Femur (tissue), 1 donor: ENCODE measurements at places on chromosomes 16 and 17.

- no peak for DNase-seq
These were observed 621.1 kb downstream of the CDH8 start for GRCh38 chr16:61415126-61415525.

- DNase-seq, result no peak
These were observed 158.9 kb upstream of the CACNG5 start for GRCh38 chr17:66675991-66676371.

DNA sequence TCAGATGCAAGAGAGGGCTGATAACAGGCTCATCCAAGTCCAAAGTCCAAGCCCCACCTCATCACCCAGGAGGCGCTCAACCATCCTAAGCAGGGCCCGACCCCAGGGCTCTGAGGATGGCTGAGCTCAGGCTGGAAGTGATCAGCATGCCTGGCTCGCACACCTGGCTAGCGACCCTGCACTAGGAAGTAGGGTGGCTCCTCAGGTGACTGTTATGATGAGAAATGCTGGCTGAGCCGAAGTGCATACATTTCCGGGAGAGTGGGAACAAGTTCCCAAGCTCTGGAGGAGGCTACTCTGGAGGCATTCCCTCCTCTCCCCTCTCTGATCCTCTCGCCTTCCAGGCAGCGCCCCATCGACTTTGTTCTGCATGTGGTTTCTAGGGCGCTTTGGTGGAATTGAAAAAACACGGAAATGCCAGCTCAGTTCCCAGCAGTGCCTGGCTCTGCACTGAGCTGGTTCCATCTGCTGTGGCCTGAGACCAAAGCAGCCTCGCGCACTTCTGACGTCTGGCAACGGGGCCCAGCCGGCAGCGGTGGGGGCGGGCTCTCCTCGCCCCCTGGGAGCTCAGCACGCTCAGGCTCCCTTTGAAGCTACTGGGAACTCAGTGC, 130.3 kb downstream of the IRF8 start:
- peak; percentile 83 for DNase-seq

DNA sequence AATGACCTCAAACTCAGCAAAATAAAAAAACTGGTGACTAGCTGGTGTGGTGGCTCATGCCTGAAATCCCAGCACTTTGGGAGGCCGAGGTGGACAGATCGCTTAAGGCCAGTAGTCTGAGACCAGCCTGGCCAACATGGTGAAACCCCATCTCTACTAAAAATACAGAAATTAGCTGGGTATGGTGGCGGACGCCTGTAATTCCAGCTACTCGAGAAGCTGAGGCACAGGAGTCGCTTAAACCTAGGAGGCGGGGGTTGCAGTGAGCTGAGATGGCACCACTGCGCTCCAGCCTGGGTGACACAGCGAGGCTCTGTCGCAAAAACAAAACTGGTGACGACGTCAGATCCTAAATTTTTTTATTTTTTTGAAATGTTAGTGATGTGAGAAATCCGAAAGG, 82.6 kb upstream of the TOB1 start:
- DNase-seq, result no peak

DNA sequence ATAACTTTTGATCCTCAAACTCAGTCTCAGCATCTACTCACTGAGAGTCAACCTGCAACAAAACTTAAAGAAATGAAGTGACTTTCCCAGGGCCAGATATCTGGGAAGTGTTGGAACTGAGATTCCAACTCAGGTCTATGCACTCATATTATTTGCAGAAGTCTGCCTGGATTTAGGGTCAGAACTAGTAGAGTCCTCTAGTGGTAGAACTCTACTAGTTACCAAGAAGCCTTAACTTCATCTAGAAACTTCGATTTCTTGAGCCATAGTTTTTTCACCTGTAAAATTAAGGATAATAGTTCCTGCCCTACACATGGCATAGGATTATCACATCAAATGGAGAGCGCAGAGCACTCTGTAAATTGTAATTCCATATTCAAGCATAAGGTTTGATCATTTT, 23.4 kb upstream of the KRT24 start:
- DNase-seq, result no peak

GRCh38 chr17:18314059-18314730, 599 bp downstream of the TOP3A start:
- DNase-seq, result no peak

DNA sequence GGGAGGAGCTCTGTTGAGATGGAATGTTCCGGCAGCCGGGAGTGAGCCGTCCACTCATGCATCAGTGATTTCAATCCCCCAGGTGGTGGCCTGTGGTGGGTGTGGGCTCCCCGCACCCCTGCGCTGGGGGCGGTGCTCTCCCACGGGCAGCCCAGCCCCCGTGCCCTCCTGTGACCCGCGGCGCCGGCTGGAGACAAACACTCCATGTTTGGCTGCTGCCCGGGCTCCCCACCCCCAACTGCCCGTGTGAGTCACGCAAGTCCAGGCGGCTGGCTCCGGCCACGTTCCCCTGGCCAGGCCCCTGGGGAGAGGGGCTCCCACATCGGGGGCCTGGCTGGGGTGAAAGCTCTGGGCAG, 29.4 kb downstream of the CACNA1H start:
- peak; percentile 51 for DNase-seq

- DNase-seq, result peak; percentile 78
These were observed 50.0 kb downstream of the VAC14 start for GRCh38 chr16:70750893-70751467.

- DNase-seq, result no peak
These were observed 9.5 kb upstream of the TCF25 start for GRCh38 chr16:89863741-89864526.

GRCh38 chr16:46897471-46897870, 13.3 kb downstream of the GPT2 start:
- no peak for DNase-seq

GRCh38 chr17:60355663-60356594, 36.0 kb downstream of the USP32 start:
- DNase-seq, result no peak

DNA sequence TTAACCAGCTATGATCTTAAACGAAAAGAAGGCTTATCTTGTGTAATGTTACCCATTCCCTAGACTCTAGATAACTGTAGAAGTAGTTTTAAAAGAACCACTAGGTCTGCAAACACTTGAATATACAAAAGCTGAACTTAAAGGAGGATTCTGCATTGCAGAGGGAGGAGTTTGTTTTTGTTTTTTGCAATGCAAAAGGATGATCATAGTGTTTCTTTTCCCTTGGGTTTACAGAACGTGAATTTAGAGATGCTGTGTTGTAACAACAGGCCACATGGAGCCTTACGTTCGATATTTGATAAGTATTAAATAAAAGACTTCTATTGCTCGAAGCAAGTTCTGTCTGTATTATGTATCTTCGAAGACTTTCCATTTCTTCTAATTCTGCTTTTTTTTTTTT, 77.6 kb downstream of the CHD9 start:
- DNase-seq, result no peak

DNA sequence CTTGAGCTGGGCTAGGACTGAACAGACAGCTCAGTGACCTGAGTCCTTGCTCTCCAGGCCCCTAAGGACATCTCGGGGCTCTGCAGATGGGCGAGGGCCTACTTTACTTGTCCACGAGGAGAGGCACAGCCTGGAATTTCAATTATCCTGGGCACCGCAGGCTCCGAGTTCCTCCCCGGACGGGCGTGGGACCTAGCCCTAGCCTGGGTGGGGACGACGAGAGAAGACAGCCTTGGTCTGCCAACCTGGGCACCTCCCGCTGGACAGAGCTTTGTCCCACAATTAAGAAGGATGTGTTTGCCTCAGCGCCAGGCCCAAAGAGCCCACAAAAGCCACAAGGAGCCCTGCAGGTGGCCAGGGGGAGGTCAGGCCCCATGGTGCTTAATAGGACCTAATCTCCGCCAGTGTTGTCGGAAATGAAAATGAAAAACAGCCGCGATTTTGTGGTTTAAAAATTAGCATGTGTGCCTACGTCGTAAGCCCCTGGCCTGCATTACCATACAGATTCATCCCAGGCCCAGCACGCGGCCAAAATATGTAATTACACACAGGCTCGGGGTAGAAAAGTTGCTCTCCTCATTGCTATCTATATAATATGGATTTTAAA, 51.4 kb upstream of the LHX1 start:
- no peak for DNase-seq

- no peak for DNase-seq
These were observed 5.9 kb downstream of the RSAD1 start for GRCh38 chr17:50484386-50485155.

- no peak for DNase-seq
These were observed 476.3 kb upstream of the CDH5 start for GRCh38 chr16:65890203-65890602.

DNA sequence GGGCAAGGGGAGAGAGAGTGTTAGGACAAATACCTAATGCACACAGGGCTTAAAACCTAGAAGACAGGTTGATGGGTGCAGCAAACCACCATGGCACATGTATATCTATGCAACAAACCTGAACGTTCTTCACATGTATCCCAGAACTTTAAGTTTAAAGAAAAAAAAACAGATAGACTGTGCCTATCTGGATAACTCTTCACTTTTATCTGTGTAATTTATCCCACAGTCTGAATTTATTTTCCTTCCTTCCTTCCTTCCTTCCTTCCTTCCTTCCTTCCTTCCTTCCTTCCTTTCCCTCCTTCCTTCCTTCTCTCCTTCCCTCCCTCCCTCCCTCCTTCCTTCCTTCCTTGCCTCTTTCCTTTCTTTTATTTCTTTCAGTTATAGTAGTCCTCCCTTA, 370.7 kb downstream of the CDH8 start:
- DNase-seq, result no peak

- no peak for DNase-seq
These were observed 242.4 kb upstream of the SALL1 start for GRCh38 chr16:51393381-51394005.

DNA sequence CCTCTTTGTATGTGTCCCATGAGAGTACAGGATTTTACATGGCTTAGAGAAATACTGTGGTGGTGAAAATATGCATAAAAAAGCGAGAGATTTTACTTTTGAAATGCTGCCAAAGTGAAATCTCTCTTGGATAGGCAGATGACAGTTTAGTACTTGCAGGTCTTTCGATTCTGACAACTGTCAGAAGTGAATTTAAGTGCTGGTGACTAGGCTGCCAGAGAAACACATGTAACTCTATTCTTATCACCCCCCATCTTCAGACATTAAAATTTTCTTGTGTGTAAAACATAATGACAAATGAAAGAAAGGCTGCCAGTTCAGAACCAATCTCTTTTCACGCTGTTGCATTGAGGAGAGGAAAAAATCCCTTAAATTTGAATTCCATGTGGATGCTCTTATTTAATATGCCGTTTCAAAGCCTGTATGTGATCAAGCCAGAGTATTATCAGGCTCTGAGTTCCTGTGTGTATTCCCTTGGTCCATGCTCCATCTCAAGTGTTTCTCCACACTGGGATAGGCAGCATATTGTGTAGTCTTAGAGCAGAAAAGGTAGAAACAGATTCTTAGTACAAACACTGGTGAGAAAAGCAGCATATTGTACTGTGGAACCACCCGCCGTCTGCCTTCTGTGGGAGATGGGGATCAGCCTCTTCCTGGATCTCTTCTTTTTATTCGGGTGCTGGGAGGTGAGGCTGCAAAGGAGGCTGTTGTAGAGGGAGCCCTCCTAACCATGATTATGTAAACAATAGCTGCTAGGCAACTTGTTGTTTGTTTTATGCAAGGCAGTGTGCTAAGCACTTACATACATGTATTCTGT, 291.3 kb downstream of the WWOX start:
- peak; percentile 28 for DNase-seq

- DNase-seq, result peak; percentile 36
These were observed 24.2 kb downstream of the MPG start for GRCh38 chr16:102060-102855.

GRCh38 chr16:71956486-71956885, 43.7 kb downstream of the PKD1L3 start:
- DNase-seq, result no peak

- DNase-seq, result no peak
These were observed 56.8 kb upstream of the ENDOV start for GRCh38 chr17:80358131-80358530.

DNA sequence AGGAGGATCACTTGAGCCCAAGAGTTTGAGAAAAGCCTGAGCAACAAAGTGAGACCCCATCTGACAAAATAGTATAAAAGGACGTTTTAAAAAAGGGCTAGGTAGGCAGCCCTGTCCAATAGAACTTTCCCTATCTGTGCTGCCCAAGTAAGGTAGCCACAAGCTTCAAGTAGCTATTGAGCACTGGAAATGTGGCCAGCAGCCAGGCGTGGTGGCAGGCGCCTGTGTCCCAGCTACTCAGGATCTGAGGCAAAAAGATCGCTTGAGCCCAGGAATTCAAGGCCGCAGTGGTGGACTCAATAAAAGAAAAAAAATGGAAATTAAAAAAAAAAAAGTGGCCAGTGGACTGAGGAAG, 1.5 kb upstream of the NQO1 start:
- no peak for DNase-seq

GRCh38 chr17:65749479-65749878, 188.0 kb upstream of the AXIN2 start:
- DNase-seq, result no peak

DNA sequence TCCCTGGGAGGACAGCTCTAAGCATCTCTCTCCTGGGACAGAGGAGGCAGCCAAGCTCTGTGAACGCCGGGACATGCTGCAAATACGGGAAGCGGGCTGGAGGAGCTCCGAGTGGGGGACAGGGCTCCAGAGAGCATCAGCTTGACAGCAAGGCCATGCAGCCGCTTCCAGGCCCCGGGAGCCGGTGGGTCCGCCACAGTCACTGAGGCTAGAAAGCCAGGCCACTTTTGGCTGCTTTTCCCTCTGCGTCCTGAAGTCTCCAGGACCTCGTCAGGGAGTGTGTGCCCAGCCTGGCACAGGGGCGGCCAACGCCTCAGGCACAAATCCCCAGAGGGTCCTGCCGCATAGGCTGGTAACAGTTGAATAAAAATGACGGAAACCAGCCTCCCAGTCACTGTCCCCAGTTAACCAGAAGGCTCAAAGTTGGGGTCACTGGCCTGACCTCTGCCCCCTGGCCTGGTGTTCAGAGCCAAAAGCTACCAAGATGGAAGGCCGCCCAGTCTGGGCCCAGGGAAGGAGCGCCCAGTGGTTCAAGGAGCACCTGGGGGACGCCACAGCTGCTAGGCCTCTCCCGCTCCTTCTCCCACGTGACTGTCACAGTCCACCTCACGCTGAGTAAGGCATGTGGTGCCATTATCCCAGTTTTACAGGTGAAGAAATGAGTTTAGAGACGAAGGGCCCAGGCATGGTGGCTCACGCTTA, 3.2 kb upstream of the TRIM65 start:
- DNase-seq, result no peak

GRCh38 chr17:79685121-79685520, 45.6 kb upstream of the ENPP7 start:
- no peak for DNase-seq

DNA sequence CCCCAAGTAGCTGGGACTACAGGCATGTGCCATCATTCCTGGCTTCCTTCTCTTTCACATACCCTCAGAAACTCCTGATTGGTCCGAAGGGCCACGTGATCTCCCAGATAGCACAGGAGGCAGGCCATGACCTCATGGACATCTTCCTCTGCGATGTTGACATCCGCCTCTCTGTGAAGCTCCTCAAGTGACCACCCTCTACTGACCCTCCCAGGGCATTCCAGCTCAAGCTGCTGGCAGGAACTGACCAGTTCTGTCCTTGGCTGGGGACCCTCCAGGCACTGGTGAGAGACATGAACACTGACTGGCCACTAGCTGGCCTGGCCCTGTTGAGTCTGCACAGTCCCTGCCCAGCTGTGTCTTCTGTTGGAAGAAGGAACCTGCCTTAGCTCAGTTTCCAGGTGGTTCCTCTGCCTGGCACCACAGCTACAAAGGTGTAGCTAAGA, 5.6 kb downstream of the ERAL1 start:
- no peak for DNase-seq

- DNase-seq, result peak; percentile 91
These were observed 10.1 kb downstream of the P3H4 start for GRCh38 chr17:41801374-41802271.

- peak; percentile 22 for DNase-seq
These were observed 65.0 kb downstream of the TBC1D16 start for GRCh38 chr17:79970576-79971068.

- no peak for DNase-seq
These were observed 10.8 kb downstream of the ARSG start for GRCh38 chr17:68302066-68302564.
